Activated CD4-positive, alpha-beta T cell treated with anti-CD3 and anti-CD28 coated beads, Interleukin-2, amount 10 ng/mL, durations not matched to agents 7 days and 5 days (primary cell): ENCODE measurements at places on chromosomes 2 and 18. TPM values are rescaled to one million over a fixed set of nuclear protein-coding genes. Genes with fewer than 3 reads are reported as not detected.

The DSG4 gene
- total RNA-seq, result not detected

The OTOS gene
- total RNA-seq, result not detected

- DNase-seq, result no peak
These were observed 16.1 kb upstream of the VPS54 start for GRCh38 chr2:64035072-64035942.

DNA sequence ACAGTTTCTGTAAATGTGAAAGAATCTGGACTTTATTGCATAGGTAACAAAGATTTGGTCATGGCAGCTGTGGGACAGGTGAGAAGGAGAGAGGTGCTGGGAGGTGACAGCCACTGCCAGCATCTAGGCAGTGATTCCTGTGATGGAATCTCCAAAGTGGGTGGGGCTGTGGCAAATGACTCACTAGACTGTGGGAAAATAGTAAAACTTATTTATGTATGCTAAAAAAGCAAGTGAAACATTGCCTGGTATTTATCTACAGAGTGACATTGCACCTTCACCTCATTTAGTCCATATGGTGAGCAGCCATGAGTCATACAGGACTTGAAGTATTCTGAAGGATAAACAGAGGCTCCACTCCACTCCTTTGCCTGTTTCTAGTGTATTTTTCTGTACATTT is 145.3 kb upstream of the MEX3C start:
- no peak for DNase-seq
